ENCODE measurements at places on chromosomes 3 and 15.

DNA sequence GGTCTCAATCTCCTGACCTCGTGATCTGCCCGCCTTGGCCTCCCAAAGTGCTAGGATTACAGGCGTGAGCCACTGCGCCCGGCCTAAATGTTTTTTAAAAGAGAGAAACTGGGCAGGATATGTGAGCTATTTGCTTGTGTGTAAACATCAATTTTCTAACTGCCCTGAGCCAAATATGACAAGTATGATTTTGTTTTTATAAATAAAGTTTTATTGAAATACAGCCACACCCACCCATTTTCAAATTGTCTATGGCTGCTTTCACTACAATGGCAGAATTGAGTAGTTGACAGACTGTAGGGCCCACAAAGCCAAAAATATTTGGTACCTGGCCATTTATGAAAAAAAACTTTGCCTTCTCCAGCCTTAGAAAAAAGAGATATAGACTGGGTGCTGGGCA lies 15.9 kb upstream of the HDC start:
- no peak for DNase-seq

GRCh38 chr15:28993720-28994053 lies 107.9 kb downstream of the APBA2 start:
- DNase-seq = no peak

DNA sequence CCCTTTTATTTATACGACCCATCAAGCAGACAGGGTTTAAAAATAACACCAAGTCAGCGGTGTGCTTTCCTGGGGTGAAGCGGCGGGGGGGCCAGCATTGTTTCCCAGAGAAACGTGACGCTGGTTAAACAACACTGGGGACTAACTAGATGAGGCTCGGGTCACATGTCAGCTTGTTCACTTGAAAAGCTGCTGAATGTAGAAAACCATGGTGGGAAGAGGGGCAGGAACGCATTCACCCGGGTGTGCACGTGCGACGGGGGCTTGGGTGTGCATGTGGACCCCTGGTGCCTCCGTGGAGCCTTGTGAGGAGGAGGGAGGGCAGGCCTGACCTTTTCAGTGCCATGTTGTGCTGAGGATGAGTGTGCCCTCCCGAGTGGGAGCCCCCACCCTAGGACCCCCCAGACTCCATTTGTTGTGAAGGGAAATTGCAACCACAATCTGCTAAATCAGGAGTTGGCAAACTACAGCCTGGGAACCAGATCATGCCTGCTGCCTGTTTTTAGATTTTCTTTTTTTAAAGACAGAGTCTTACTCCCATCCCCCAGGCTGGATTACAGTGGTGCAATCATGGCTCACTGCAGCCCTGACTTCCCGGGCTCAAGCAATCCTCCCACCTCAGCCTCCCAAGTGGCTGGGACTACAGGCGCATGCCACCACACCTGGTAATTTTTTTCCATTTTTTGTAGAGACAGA lies 70.4 kb upstream of the CMTM7 start:
- no peak for DNase-seq

GRCh38 chr3:71693641-71694040 lies 31.6 kb downstream of the EIF4E3 start:
- DNase-seq = no peak

GRCh38 chr3:13655061-13655913 lies 106.4 kb downstream of the FBLN2 start:
- no peak for DNase-seq

DNA sequence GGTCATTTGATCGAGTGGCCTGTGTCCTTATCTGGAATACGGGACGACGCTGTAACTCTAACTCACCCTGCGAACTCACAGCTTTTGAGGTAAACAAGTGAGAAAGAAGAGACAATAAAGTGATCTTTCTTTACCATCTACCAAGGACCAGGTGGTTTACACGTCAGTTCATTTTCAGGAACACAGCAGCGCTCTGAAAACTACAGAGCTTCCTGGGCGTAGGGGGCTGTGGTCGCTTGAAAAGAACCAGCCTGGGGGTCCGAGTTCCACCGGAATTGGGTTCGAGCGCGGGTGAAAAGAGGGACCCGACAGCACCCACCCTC lies 357 bp downstream of the KIAA1143 start:
- no peak for DNase-seq

DNA sequence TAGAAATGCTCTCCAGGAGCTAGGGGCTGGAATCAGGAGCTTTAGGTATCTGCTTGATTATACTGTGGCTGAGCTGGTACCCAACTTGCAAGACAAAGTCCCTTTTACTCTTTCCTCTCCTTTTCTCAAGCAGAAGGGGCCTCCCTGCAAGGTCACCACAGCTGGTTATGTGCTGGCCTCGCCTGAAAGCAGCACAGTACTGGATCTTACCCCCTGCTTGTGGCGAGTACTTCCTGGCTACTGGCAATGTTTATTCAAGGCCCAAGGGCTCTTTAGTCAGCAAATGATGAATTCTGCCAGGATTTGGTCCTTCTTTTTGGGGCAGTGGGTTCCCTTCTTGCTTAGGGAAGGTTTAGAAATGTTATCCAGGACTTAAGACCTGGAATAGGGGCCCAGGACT lies 234.6 kb downstream of the RAP2B start:
- DNase-seq = no peak

GRCh38 chr3:175839366-175840005 lies 980.4 kb downstream of the NAALADL2 start:
- no peak for DNase-seq

GRCh38 chr15:34794590-34795206 lies 651 bp downstream of the ACTC1 start:
- no peak for DNase-seq

DNA sequence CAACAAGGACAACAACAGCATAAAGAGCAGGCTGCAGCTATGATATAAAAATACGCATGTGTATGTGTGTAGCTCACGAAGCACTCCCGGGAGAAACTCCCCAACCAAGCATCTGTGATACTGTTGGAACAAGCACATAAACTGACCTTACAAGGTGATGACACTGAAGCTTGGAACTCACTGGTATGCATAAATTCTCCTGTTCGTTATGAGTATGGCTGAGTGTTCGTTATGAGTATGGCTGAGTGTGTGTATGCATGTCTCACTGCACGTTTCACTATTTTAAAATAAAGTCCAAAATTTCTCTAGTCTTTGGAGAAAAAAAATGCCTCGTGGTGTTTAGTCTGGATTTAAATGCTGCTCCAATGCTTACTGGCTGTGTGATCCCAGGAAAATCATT lies 256.8 kb downstream of the RORA start:
- DNase-seq = no peak

DNA sequence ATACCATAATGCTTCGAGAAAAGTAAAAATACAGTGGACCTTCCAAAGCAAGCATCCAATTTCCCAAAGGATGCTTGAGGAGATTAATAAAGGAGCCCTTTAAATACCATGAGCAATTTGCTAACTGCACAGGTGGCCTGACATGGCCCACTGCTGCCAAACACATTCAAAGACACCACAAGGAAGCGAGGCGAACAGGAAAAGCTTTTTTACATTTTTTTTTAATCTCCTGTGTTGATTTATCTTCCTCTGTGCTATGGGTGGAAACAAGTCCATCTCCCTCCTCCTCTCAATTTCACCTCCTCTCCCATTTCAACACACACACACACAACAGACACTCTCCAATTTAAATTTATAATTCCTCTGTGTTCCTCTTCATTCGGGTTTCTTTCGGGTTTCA lies 243.4 kb downstream of the IGSF11 start:
- DNase-seq = no peak

Data from T-helper 2 cell (primary cell).